Activated T-cell treated with anti-CD3 and anti-CD28 coated beads for 1 hour (primary cell): ENCODE measurements at places on chromosomes 3 and 15.

- no peak for DNase-seq
Observed at GRCh38 chr3:142149673-142149992, 289 bp upstream of the TFDP2 start.

DNA sequence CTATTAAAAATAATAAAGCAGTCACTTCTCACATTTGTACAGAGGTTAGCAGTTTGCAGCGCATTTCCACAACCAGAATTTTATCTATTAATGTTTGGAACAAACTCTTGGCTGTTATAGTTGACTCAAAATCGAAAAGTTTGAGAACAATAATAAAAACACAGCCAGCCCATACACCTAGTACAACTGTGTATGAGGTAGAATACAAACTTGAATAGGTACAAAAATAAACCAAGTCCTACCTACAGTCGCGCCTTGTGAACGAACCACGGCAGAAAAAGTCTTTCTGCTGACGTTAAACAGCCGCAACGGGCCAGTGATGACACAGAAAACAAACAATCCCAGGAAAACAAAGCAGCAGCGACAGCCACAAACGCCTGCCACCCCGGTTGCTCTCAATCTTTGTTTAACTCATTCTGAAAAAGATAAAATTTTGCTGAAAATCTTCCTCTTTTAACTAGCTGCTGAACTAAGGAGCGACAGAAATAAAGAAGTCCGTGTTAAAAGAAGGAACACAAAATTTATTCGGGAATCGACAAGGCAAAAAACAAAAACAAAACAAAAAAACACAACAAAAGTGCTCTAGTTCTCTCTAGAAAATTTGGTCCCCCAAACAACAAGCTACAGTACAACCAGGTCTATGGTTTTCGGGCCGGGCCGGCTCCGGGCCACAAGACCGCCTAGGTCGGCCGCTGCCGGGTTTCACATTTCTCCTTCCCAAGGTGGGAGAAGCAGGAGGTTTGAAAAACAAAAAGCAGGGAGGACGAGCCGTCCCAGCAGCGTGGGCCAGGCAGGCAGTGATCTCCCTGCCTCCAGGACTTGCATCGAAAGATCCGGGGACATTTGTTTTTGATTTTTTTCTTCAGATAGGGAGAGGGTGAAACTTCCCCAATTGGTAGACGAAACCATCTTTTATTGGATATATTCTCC, 2.9 kb downstream of the FOXL2 start:
- DNase-seq: no peak

GRCh38 chr3:34212656-34213055, 414.2 kb downstream of the PDCD6IP start:
- DNase-seq: no peak

- DNase-seq: no peak
Observed at GRCh38 chr3:143220741-143221140, 101.2 kb downstream of the CHST2 start.

GRCh38 chr3:18423401-18424212, 1.5 kb downstream of the SATB1 start:
- peak; percentile 18 for DNase-seq

GRCh38 chr3:128997486-128998133, 3.5 kb upstream of the EFCC1 start:
- DNase-seq: no peak

- no peak for DNase-seq
Observed at GRCh38 chr15:57626713-57627440, 35.2 kb downstream of the MYZAP start.

DNA sequence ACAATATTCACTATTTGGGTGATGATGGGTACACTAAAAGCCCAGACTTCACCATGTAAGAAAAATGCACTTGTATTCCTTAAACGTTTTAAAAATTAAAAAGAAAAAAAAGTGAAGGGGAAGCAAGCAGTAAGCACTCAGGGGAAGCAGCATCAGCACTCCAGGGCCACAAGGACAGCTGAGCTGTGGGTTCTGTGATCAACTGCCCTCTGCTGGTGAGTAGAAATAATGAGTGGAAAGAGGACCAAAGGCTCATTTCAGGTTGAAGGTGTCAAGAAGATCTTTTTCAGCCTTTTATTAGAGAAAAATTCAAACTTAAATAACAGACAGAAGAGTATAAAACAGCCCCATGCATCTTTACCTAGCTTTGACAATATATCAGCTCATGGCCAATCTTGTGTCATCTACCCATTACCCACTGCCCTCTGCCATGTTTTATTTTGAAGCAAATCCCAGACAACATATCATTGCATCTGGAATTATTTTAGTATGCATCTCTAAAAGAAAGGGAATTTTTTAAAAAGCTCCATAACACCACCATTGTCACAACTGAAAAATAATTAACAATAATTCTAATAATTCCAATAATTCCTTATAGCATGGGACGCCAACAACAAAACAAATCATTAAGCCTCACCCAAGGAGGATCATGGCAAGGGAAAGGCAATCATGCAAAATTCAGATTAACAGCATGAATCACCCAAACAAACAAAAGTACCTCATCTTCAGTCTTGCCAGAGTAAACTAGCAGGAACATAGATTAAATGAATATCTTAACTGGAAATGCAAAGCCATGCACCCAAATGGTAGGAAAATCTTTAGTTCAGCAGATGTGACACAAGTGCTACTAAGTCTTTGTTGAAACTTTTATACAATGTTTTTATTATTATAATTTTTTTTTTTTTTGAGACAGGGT, 42.5 kb downstream of the TAMM41 start:
- peak; percentile 11 for DNase-seq

DNA sequence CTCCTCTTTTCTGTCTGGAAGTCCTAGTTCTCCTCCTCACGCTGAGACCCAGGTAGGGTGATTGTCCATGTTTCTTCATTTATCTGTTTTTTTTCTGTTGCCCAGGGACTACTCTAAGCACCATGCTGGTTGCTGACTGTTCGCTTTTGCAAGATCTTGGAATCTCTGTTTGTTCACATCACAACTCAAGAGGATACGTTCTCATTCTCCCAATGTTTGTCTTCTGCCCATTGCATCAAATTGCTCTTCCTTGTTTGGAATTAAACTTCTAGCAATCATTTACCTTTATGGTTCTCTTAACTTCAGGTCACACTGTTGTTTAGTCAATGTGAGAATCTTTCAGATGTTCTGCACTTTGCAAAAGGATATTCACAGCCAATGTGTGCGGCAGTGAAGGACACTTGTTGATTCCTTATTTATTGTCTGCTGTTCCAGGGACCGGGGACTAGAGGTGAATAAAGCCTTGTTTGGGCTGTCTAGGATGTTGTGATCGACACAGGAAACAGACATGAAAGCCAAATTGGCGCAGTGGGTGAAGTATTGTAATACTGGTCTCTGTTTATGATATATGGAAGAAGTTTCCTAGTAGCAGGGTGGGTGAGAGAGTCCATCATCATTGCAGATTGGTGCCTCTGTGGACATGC, 24.5 kb downstream of the LPP start:
- no peak for DNase-seq
